ENCODE measurements at places on chromosomes 1 and 21.
A peak's percentile ranks its signal among the peaks of the same experiment; 100 is the strongest.

DNA sequence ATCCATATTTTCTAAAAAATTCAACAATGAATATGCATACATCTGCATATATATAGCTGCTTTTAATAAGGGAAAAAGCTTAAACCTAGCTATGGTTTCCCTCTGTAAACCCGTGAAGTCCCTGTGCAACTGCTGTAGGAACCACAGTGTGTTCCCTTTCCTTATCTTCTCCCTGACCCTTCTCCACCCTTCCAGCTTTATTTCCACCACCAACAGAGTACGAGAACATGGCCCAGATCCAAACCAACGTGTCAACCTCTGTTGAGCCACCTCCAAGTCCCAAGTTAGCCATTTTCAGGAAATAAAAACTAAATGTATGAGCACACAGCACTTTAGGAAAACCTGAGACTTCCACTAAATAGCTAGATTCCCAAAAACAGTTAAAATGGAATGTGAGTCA, 20.3 kb downstream of the SUSD4 start:
- no peak for DNase-seq

DNA sequence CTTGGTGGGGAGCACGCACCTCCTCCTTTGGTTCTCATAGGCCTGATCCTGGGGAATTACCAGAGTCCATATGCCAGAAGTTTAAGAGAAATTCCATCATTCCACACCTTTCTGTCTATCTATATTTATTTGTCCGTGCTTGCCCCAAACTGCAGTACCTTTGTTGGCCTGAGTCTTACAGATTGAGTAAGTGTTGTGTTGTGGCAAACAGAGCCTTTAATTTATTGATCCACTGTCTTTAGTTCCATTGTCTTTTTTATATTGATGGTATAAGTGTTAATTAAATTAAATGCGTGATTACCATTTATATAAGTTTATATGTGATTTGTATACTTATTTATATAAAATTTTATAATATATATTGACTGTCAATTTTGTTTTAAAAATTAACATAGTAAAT, 4.9 kb downstream of the SH3BGR start:
- no peak for DNase-seq

GRCh38 chr1:70204600-70204999, 779 bp downstream of the LRRC40 start:
- peak; percentile 25 for DNase-seq

GRCh38 chr21:21232320-21232719, 234.1 kb downstream of the NCAM2 start:
- DNase-seq: peak; percentile 83

- no peak for DNase-seq
These were observed 14.7 kb upstream of the SLC19A1 start for GRCh38 chr21:45556645-45557615.

GRCh38 chr1:218207194-218207593, 77.9 kb upstream of the RRP15 start:
- DNase-seq: no peak

DNA sequence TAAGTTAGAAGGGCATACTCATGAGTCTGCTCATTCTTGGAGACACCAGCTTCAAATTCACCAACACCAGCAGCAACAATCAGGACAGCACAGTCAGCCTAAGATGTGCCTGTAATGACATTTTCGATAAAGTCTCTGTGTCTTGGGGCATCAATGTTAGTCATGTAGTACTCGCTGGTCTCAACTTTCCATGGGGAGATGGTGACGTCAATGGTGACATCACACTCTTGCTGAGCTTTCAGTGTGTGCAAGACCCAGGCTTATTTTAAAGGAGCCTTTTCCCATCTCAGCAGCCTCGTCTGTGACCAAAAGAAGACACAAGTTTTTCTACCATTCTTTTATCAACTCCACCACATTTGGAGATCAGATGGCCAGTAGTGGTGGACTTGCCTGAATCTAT, 75.5 kb downstream of the SERINC2 start:
- DNase-seq: no peak

GRCh38 chr21:44931501-44932407, 8.1 kb upstream of the SLX9 start:
- no peak for DNase-seq

DNA sequence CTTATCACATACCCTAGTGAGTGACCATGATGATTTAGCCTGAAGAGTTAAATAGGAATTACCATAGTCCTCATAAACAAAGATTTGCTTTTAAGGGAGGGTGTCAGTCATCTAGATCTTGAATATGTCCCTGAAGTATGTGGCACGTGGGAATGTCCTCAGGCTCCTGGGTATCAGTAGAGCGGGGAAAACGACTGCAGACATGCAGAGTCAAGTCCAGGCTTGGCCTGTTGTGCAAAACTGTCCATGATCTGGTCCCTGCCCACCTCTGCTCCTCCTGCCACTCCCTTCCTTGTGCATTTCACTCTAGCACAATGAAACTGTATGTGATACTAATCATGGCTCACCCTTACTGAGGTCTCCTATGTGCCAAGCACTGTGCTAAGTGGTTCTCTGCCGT, 12.9 kb downstream of the MOV10 start:
- no peak for DNase-seq

GRCh38 chr1:31704271-31705079, 658 bp upstream of the COL16A1 start:
- DNase-seq: peak; percentile 78

DNA sequence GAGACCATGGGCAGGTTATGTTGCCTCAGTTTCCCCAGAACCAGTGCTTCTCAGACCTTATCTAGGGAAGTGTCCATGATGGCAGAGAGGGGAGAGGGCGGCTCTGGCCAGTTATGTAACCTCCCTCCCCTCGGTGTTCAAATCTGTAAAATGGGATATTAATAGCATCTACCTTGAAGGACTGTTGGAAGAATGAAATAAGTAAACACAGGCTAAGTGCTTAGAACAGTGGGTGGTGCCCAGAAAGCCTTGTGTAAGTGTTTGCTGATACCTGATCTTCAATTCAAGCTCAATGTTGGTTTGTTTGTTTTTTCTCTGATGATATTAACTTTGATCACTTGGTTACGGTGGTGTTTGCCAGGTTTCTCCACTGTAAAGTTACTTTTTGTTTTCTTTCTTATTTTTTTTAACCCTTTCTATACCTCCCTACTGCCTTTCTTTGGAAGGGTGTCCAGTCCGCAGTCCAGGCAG, 34.9 kb downstream of the EPHA2 start:
- DNase-seq: no peak

GRCh38 chr1:8097077-8097799, 71.1 kb upstream of the ERRFI1 start:
- peak; percentile 93 for DNase-seq

DNA sequence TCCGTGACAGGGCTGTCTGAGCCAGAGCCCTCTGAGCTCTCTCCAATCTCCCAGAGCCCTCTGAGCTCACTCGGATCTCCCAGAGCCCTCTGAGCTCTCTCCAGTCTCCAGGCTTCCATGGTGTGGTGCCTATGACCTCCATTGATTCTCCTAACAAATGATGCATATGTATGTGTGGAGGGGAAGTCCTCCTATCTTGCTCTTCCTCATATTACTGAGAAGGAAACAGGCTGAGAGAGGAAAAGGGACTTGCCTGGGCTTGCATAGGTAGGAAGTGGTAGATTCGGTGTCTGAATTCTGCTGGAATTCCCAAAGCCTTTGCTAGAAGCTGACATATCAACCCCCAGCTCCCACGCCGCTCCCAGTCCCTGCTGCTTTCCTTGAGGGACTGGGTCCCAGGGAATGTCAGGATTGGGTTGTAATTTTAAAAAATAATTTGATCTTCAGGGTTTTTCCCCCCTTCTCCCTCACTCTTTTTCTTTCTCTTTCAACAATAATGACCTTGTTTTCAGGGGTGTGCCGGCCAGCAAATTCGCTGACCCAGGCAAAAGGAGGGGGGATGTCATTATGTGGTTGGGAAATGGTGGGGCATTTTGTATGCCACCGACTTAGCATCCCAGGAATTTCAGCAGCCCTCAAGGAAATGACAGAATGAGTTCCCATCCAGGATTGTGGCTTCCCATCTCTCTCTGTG, 42.3 kb upstream of the RUNX3 start:
- DNase-seq: peak; percentile 42

GRCh38 chr21:44927259-44927586, 6.5 kb upstream of the ITGB2 start:
- no peak for DNase-seq

GRCh38 chr1:201074018-201074417, 38.2 kb downstream of the CACNA1S start:
- no peak for DNase-seq

DNA sequence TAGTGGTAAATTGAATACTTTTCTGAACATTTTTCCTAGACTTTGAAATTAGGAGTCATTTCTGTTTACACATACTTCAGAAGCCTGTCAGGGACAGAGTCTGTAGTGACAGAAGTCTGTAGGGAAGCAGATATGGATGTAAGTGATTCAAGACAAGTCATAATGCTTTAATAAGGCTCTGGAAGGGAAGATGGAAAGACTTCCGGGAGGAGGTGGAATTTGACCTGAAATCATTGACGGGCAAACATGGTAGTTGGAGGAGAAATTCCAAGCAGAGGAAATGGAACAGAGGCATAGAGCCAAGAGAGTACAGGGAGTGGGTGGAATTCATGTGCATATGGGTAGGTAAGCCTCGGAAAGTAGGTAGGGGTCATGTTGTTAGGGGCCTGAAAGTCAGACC, 22.5 kb downstream of the CAMTA1 start:
- no peak for DNase-seq

DNA sequence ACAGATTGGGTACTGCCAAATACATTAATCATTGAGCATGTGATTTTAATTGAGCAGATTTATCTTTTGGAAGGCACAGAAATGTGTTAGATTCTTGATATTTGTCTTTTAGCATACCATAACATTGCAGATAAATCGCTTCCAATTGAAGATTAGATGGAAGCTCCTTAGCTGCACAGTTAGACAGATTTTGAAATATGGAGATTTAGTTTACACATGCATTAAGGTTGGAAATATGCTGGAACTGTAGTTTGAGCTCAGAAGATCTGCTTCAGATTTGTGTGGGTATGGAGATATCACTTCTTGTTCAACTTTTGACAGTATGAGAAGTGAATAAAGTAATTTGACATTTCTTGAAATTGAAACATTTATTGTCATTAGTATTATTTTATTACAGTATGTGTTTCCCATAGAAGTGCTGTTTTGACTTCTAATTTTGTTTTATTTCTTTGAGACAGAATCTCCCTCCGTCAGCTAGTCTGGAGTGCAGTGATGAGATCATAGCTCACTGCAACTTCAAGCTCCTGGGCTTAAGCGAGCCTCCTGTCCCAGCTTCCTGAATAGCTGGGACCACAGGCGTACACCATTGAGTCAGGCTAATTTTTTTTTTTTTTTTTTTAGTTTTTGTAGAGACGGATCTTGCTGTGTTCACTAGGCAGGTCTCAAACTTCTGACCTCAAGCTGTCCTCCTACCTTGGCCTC, 29.1 kb downstream of the THRAP3 start:
- DNase-seq: peak; percentile 24

Measured in fibroblast of lung (primary cell).